LHCN-M2 (cell line): ENCODE measurements at places on chromosomes 2 and 18.

DNA sequence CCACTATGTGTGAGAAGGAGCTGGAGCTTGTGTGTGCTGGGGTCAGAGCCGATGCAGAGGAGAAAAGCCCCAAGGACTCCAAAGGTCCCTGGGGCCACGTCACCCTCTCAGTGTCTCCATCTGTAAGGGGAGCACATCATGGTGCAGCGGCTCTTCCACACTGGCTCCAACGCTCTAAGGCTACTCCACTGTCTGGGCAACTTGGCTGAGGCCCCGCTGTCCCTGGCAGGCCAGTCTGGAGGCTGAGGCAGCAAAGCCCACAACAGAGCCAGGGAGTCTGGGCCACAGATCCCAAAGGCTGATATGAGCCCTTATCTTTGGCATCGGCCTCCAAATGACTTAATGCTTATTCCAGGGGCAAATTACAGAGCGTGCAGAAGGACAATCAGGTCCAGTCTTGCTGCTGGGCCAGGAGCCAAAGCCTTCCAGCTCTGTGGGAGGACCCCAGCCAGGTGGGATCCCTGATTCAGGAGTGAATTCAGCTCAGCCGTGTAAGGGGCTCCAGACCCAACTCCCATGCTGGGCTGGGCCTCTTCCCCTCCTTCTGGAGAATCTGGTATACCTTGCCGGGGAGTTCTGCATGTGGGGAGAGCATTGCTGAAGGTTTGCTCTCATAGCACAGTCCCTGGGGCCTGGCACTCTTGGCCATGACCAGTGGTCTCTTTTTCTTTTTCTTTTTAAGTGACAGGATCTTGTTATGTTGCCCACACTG, 1.8 kb upstream of the DUSP2 start:
- no peak for DNase-seq

DNA sequence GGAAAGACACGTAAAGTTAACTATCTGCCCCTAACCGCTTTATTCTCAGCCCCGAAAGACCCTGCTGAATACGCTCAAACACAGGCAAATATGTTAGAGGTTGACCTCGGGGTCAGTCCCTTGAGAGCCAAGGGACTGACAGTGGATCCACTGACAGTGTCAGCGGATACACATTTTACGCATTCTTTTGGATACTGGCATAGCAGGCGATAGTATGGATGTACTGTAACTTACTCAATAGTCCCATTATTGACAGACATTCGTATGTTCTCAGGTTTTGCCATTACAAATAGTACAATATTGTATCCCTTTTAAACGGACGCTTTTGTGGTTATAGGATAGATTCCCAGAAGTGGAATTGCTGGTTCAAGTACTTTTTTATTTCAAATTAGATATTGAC, 13.4 kb downstream of the ATP6V1B1 start:
- no peak for DNase-seq

DNA sequence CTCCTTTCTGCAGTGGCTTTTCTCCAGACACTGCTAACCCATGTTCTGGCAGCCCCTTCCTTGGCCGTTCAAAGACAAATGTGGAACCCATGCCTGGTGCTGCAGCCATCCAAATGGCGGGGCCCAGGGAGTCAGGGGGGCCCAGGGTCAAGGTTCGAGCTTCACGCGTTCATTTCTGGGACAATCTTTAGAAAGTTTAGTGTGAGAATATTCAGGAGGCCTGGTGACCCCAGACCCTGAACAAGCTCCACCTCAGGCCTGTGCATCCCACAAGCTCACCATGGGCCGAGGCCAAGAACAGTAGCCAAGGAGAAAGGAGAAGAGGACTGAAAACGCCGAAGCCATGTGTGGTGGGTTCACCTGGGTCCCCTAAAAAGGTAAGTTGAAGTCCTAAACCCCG, 54.4 kb downstream of the ANKMY1 start:
- no peak for DNase-seq

GRCh38 chr2:173762221-173762620, 203.0 kb downstream of the SP3 start:
- no peak for DNase-seq

GRCh38 chr18:60554967-60555366, 182.4 kb upstream of the MC4R start:
- DNase-seq = no peak

DNA sequence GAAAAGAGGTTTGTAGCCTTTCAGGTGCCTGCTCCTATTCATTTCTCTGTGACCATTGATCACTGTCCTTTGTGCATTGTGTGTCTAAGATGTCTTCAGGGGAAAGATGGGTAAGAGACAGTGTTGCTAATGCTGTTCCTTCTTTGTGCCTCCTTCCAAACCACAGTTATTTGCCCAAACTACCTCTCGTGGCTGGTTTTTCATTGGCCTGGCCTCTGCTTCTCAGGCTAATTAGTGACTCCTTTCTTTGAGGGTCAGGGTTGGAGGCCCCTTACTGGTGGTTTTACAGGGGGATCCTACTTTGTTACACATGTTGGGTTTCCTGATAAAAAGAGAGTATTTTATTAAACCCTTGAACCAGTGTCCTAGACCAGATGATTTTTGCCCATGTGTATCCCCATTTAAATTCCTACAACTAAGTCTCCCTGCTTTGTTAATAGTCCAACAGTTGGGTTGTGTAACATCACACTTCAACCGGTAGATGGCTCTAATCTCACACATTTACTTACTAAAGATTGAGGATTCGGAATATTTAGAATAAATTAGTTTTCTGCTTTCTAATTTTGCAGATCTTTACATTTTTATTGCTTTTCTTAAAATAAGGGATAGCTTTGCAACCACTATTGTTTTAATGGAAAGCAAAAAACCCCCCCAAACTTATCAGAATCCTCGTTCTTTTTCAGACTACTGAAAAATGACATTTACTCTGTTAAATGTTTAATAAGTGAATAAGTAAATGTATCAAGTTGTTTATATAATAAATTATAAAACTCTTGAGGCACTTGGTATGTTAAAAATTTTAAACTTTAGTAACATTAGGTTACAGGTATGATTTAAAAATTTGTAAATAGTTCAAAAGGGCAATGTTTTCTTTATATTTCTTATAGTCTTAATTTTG, 2.4 kb downstream of the MARS2 start:
- DNase-seq = peak; percentile 52

GRCh38 chr2:237421542-237422116, 7.7 kb upstream of the COL6A3 start:
- DNase-seq = peak; percentile 85

DNA sequence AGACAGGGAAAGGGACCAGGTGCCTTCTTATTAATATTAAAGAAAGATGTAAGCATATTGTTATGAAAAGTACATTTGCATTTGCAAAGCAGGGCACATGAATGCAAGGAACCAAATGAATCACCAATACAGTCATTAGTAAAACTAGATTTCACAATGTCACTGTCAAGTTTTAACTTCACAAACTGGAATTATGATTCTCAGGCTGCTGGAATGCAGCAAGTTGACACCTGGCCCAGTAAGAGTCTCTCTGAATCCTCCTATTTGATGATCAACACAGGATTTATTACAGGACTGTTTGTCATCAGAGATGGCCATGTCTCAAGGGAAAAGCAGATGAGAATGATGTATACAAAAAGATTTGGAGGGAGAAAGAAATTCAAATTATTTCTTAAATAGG, 72.9 kb upstream of the STK39 start:
- peak; percentile 11 for DNase-seq

- DNase-seq = no peak
These were observed 54.7 kb downstream of the RTN4 start for GRCh38 chr2:54995553-54995952.

GRCh38 chr18:78303519-78304191, 676.0 kb upstream of the SALL3 start:
- no peak for DNase-seq

- DNase-seq = no peak
These were observed 188.9 kb upstream of the ITGA4 start for GRCh38 chr2:181268174-181268867.

GRCh38 chr2:27086724-27087593, at the start of gene KHK:
TSS of gene KHK (plus strand) at chr2:27086772. CDS start at chr2:27087260, 488 bp downstream.
- no peak for DNase-seq

DNA sequence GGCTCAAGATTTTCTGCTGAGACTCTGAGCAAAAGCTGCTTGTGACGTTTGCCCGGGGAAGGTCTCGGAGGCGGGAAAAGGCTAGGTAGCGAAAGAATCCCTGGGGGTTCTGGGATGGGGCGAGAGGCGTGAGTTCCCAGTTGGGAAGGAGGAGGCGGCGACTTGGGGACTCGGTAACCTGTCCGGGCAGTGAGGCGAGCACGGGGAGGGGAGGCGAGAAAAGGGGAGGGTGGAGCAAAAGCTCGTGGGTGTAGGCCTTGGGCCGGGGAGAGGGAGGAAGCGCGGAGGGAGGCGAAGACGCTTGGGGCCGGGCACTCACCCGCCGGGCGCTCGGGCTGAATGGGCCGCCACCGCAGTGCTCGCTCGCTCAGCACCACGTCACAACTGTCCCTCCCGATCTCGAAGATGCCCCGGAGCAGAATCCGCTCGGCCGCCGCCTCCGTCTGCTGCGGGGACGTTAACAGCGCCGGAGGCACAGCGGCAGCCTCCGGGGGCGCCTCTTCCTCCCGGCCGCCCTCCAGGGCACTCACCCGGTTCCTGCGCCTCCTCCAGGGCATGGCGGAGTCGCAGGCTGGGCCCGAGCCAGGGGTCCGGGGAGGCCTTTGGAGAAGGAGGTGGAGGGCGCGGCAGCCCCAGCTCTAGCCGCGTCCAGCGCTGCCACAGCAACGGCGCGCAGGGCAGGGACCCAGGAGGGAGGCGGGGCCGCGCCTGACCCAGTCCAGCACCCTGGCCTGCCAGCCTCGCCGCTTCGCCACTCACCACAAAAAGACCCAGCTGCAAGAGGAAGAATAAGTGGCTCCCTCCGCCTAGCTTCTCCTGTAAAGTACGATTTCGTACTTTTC, at the start of gene CERKL:
Gene CERKL, minus strand, starts transcription at position 656 of the 842 bp plus-strand sequence. Its CDS starts 99 bp downstream, at position 557.
- DNase-seq = no peak

- no peak for DNase-seq
These were observed 16.7 kb downstream of the LANCL1 start for GRCh38 chr2:210459880-210460279.

DNA sequence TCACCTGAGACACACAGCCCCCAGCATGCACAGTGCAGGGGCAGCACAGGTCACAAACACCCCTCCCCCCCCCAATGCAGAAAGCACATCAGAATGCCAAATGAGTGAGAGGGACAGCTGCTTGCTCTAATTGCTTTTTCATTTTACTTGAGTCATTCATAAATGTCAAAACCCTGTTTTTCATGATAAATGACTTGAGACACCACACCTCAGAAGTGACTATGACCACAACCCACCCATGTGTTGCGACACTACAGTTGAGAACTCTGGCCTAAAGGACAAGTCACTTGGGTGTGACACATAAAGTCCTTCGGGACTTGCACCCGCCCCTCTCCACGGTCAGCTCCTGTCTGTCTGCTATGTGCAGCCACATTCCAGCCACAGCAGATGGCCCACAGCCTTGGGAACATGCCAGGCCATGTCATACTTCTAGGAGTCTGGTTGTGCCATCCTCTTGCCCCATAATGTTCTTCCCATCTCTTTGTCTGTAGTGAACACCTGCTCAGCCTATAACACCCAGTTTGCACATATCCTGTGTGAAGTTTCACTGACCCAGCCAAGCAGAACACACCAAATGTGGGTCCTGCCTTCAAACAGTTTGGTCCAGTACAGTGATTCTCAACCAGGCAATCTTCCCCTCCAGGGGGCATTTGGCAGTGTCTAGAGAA, 30.2 kb upstream of the RIOK3 start:
- DNase-seq = peak; percentile 97

GRCh38 chr2:222693837-222694236, 22.4 kb downstream of the MOGAT1 start:
- peak; percentile 47 for DNase-seq

DNA sequence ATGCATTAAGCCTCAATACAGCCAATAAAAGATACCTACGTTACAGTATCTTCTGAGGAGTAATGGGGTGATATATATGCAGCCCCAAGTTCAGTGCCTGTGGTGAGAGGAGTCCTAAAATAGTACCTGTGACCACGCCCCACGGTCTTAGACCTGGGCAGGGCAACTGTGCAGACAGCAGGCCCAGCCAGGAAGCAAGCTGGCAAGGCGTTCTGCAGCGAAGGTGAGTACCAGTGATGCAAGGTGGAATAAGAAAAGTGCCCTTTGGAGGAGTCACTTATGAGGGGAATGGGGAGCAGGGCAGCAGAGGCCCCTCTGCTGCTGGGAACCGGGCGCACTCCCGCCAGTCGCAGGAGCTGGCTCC, 12.7 kb upstream of the MAP3K2 start:
- no peak for DNase-seq

- peak; percentile 97 for DNase-seq
These were observed 17.1 kb downstream of the KRCC1 start for GRCh38 chr2:88038263-88039105.

DNA sequence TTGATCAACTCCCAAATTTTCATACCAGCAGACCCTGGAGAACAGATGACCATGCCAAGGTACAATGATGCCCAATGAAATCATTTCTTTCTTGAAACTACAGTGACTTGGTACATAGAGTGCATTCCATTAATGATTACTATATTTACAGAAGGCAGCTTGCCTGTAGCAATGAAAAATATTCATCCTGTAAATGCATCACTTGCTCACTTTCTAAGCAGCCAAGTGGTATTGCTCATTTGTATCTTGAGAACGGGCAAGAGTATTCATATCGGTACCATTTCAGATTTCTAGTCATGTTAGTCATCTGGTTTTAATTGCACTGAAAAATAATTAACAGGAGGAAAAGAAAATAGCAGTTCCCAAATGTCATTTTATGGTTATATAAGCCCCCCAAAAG, 59.6 kb downstream of the VIL1 start:
- no peak for DNase-seq

GRCh38 chr2:197255543-197255942, 55.0 kb downstream of the ANKRD44 start:
- no peak for DNase-seq

GRCh38 chr2:189360861-189361260, 80.4 kb upstream of the WDR75 start:
- DNase-seq = peak; percentile 90

- no peak for DNase-seq
These were observed 116.8 kb downstream of the COPS8 start for GRCh38 chr2:237202288-237203030.

DNA sequence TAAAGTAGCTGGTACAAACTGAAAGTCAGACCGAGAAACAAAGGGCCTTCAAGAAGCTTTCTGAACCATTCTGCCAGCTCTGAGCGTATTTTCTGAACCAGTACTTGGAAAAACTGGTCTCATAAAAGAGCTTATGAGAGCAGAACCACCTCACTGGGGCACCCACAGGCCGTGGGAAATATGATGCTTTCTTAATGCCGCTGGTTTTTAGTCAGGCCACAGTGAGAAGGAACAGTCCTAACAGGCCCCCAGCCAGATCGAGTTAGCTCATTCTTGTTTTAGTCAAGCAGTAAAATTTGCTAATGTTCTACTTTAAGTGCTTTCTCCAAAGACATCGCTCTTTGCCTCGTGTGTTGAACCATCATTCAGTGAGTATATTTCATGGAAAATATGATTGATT, 12.7 kb upstream of the NOSTRIN start:
- DNase-seq = no peak
